T-helper 22 cell (primary cell): ENCODE measurements at places on chromosomes 2 and 18.

DNA sequence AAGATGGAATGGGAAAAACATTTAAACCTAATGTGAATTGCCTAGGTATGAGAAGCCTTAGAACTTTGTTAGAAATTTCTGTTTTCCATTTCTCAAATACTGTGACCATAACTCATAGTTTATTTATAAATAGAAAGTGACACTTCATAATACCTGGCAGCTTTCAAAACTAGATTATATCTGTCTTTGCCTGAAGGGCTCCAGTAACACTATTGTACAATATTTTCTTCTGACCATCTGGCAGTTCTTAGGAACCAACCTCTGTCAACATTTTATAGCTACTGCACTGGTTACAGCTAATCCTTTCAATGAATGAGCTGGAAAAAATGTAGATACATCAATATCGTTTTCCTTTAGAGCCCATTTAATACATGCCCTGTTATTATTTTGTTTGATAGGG is 237.4 kb downstream of the CAMKMT start:
- no peak for DNase-seq

DNA sequence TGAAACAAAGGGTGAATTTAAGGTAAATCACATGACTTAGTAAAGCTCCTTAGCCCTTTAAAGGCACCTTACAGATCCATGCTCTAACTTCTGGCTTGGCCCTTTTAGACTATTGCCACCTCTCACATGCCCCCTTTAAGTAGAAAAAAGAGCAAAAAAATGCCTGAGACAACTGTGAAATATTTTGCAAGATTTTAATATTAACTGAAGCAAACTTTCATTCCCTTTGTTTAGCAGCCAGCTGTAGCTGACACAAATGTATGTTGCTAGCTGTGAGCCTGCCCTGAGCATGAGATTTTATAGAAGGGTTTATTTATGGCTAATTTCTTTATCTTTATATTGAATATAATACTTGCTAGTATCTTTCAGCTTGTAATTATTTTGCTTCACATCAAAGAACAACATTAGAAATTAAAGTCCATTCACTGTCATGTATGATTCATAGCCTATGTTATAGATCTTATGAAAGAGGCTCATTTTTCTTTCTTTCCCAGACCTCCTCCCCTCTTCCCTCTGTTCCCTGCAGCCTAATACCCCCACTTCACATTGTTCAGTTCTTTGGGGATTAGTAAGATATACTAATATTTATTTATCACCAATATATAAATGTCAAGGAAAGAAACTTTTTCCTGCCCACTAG is 637.2 kb upstream of the ZEB2 start:
- no peak for DNase-seq

DNA sequence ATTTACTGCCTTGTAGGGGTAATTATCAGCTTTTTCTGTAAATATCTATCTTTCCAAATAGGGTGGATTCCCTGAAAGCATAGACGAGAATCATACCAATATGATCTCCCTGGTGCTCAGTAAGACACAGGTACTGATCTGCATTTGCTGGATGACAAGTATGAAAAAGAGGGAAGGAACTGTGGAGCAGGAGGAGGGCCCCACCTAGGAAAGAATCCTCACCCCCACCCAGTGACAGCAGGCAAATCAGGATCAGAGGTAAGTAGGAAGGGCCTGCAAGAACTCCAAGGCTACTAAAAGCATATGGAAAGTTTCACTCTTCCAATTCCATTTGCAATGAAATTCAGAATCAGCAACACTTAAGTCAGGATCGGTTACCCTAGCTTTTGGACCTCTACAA is 42.3 kb downstream of the METTL8 start:
- no peak for DNase-seq

DNA sequence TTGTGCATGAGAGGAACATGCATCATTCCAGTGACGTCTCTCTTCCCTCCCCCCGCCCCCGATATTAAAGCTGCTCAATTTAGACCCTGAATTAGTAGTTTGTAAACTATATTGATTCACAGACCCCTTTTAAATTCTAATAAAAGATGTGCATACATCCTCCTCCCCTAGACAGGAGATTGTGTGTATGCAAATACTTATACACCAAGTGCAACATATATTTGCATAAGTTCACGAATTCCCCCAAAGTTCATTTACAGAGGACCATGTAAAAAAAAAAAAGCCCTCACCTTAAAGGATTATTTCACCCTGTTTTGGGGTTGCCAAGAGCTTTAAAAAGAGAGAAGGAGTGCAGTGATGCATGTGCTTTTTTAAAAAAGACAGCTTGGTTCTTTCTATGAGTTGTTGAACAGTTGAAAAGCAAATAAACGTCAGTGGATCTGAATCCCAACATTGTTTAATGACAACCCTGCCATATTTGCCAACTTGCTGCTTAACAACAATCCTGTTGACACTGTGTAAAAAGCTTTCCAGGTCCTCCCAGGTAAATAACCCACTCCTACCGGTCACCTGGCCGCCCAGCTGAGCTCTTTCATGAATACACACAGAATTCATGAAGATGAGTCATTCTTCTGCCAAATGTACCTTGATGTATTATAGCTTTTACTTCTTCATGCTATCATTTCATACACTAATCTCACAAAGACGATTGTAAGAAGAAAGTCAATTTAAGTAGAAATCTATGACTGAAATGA is 211.5 kb downstream of the IKZF2 start:
- no peak for DNase-seq

DNA sequence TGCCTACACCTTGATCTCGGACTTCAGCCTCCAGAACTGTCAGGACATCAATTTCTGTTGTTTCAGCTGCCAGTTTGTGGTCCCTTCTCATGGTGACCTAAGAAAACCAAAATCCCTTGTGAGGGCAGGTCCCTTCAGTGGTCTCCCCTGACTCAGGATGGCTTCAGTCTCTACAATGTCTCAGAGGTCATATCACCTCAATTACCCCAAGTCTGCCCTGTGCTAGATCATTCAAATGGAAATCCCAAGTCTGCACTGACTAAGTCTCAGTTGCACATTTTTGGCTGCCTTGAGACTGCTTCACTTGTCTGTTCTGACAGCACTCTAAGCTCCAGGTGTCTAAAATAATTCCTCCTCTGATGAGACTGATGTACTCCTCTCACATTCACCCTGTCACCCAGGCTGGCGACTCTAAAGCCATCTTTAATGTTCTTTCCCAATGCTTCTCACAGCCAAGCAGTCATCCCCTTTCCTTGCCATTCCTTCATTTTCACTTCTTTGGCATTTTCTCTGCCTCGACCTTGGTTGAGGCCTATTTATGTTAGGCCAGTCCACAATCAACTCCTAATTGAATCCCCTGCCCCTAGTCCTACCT is 470.8 kb downstream of the DLGAP1 start:
- no peak for DNase-seq

- peak; percentile 24 for DNase-seq
These were observed at the start of gene EMX1 for GRCh38 chr2:72917138-72917876. TSS of gene EMX1 (plus strand) at chr2:72917519. CDS start at chr2:72917853, 334 bp downstream.

- no peak for DNase-seq
These were observed 1795.7 kb upstream of the PIK3C3 start for GRCh38 chr18:40159141-40160017.

- no peak for DNase-seq
These were observed 139.6 kb downstream of the MYO1B start for GRCh38 chr2:191384829-191385228.

GRCh38 chr18:34740724-34741123 is 30.6 kb downstream of the DTNA start:
- DNase-seq = no peak

GRCh38 chr2:215311625-215312396 is at the start of gene ATIC:
TSS of gene ATIC (plus strand) at chr2:215312059. CDS start at chr2:215312143, 84 bp downstream.
- peak; percentile 81 for DNase-seq

GRCh38 chr2:8993902-8994278 is 9.6 kb downstream of the MBOAT2 start:
- DNase-seq = no peak

GRCh38 chr2:47488870-47489584 is 86.1 kb downstream of the MSH2 start:
- DNase-seq = no peak

DNA sequence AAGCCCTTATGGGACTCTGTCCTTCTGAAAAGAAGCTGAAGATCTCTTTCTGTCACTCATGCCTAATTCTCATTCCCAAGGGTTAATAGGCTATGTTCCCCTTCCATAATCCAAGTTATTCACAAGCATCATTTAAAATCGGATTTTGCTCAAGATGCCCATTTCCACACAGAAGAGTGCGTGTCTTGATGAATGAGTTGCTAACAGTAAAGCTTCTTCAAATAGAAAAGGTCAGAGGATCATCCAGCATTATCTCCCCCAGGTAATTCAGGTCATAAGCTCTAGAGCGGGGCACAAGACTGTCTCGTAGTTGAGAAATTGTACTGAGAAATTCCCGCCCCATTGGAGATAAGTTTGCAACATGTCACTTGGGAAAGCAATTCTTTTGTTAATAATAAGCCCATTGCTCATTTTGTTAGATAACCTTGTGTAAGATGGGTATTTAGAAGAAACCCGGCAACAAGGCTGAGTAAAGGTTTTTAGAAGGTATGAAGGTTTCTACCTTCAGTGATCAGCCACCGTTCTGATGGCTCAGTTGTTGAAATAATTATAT is 290.7 kb upstream of the EPAS1 start:
- DNase-seq = no peak

DNA sequence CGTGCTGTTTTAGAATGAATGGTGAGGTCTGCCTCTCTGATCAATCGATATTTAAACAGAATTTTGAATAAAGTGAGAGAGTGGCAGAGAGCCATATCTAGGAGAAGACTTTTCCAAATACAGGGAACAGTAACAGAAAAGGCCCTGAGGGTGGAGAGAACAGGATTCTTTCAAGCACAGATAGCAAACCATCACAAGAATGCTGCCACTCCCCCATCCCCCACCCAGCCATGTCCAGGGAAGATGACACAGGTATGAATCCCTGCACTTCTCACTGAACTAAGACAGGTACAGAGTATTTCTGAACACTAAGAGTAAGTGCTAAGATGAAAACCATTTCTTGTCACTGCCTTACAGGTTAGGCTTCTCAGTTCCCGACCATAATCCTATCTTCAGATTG is 23.6 kb downstream of the LRATD1 start:
- DNase-seq = no peak

DNA sequence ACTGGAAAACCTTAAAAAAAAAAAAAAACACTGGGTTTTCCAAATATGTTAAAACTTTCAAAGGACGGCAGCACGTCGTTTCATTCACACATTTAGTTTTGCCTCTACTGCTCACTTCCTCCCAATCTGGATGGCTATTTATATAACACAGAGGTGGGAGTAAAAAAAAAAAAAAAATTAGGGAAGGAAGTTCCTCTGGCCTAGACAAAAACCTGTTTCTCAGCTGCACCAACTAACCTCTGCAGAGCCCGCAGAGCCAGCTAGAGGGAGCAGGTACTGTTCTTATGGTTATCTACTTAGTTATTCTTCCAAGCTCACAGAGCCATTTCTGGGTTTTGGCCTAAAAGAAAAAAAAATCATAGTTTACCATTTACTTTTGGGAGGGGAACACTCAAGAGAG is 28.1 kb downstream of the SLC1A4 start:
- no peak for DNase-seq

GRCh38 chr2:16645088-16645487 is 20.5 kb downstream of the CYRIA start:
- DNase-seq = no peak

DNA sequence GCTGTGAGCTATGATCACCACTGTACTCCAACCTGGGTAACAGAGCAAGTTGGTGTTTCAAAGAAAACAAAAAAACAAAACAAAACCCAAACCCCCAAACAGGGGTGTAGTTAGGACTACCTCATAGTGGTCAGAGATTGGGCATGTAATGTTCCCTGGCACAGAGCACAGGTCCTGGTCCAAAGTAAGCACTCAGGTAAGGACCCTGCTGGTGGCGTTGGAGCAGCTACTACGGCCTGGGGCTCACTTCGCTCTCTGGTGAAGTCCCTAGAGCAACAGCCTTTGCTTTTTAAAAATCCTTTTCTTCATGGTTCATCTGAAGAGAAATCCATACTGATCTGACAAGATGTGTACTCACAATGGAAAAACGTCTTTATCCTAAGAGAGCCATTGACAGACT is 130.4 kb downstream of the ZNF236 start:
- DNase-seq = no peak

DNA sequence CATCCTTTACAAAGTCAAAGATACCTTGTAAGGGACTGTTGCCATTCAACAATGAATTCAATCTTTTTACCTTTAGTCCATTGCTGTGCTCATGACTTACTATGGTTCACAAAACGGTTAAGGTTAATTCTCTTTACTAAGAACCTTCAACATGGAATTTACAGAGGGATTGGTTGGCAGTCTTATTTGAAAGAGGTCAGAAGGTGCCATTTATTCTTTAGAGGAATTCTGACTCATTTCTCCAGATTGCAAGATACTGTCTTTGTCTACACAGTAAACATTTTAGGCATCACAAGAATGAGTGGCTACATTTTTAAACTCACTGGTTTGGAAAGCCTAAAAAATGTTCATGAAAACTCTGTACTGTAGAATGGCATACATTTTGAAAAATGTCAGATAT is 17.4 kb downstream of the KCNH7 start:
- no peak for DNase-seq

DNA sequence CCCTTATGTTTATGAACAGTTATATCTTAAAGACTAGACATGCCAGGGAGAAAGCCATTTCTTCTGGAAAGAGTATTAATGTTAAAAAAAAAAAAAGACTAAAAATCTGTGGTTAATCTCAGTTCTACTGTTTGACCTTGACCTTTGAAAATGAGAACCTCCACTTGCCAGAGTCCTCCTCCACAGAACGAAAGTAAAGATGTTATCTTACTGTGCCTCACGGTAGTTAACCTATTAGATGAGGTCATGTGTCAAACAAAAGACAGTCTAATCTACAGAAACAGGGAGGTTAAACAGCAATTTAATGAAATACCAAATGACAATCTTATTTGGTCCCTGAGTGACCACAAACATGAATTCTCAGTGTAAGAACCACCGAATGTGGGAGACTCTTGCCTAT is 51.2 kb downstream of the SLC14A2 start:
- no peak for DNase-seq

GRCh38 chr2:191176305-191176704 is 25.5 kb upstream of the STAT4 start:
- DNase-seq = no peak

DNA sequence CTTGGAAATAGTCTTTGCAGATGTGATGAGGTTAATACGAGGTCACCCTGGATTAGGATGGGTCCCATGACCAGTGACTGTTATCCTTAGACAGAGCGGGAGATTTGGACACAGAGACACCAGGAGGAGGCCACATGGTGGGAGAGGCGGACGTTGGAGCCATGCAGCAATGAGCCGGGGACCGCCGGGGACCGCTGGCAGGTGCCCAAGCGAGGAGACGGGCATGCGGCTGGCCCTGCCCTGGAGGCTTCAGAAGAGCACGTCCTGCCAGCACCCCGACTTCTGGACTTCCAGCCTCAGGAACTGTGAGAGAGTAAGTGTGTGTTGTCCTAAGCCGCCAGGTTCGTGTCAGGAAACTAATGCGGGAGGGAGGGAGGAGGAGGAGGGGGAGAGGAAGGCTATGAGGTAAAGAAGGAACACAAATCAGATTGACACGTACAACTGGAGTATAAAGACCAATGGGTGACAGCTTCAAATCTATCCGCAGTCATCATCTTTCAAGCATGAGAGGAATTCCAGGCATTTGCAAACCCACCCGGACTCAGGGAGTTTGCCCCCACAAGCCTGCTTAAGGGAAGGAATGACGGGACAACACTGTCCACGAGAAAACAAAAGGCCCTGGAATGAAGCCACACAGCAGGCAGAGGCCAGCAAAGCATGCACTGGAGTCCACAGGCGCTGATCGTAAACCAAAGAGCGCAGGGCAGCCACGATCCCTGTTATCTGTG is 11.6 kb upstream of the BOK start:
- no peak for DNase-seq
